ENCODE measurements at places on chromosomes 6 and 20.

- no peak for DNase-seq
Observed at GRCh38 chr20:22576733-22577514, 7.4 kb downstream of the FOXA2 start.

DNA sequence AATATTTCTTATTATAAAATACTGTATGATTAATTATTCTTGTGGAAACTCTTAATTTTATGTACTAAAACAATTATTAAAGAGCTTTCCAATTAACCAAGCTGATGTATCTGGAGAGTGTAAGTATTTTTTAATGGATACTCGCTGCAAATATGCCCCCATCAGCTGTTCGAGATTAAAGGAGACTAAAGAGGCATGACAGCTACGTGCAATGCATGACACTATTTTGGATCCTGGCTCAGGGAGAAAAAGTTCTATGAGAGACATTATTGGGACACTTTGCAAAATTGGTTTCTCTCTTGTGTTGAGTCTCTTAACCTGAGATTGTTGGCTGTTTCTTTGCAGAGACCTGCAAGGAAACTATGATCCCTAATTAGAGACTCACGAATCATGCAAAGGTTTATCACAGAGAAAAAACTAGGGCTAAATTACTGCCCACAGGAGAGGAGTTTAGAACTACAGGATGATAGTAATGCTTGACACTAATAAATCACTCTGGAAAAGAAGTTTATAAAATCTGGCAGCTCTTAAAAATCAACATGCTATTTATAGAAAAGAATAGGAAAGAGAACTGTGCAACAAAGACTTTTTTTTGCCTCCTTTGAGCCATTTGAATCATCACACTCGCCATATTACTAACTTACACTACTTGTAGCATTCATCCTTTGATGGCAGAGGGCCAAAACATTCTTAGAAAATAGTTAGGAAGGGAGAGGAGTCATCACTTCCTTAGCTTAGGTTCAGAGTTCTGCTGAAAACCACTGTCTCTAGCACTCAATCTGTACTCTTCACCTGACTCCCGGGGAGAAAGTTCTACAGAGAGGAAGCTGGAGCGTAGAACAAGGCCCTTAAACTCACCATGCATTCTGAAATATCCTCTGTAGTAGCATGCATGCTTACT is 25.3 kb downstream of the NRN1 start:
- DNase-seq = no peak

- no peak for DNase-seq
Observed at GRCh38 chr20:61436667-61437279, 184.7 kb downstream of the CDH4 start.

DNA sequence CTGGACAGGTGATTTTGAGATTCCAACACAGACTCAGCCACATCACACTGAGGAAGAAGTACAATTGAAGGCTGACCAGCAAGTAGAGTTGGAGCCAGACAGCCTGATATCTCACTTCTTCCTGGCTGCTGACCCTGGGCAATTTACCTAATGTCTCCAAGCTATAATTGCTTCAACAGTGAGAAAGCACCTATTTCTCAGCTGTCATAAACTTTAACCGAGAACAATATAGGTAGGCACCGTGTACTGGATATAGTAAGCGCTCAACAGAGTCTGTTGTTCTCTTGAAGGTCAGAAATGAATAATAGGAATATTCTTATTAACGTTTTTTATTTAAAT is 28.3 kb downstream of the STX7 start:
- DNase-seq = no peak

GRCh38 chr6:148749674-148750073 is 2.8 kb downstream of the UST start:
- DNase-seq = no peak

GRCh38 chr6:130933712-130934200 is 106.5 kb downstream of the SMLR1 start:
- DNase-seq = no peak

DNA sequence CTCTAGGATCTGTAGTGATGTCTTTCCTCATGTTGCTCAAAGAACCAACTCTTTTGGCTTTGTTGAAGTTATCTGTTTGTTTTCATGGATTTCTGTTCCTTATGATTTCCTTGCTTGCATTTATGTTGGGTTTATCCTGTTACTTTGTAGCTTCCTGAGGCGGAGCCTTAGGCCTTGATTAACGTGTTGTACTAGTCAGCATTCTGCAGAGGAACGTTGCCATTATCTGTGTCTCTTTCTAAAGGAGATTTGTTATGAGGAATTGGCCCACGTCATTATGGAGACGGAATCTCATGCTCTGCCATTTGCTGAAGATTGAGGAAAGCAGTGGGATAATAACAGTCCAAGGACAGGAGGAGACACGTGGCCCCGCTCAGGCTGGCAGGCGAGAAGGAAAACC is 29.9 kb downstream of the UCKL1 start:
- DNase-seq = no peak

DNA sequence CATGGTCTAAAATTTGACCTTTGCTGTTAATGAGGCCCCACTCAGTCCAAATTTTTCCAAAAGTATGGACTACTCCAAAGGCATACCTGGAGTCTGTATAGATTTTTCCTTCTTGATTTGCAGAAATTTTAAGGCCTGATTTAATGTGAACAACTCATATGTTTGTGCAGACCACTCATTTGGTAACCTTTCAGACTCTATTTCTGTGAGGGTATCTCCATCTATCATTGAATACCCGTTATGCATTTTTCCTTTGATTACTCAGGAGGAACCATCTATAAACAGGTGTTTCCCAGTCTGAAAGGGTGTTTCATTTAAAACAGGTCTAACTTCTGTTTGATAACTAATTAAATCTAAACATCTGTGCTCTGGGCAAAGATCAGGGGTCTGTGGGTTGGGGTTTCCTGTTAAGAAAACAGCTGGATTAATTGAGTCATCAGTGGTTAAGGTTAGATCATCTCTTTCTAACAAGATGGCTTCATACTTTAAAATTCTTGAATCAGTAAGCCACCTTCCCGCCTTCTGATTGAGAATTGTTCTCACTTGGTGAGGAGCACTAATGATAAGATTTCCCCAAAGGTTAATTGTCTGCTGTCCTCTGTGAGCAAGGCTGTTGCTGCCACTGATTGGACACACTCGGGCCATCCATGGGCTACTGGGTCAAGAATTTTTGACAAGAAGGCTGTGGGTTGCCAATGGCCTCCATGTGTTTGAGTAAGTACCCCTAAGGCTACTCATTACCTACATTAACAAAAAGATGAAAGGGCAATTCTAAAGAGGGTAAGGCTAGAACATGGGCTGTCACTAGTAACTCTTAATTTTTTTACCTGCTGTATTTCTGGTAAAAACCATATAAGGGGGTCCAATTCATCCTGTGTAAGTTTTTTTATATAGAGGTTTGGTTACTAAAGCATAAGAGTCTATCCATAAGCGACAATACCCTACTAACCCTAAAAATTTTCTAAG is 24.1 kb downstream of the HLA-B start:
- DNase-seq = peak; percentile 23

GRCh38 chr6:7021301-7021700 is 86.5 kb upstream of the RREB1 start:
- no peak for DNase-seq

DNA sequence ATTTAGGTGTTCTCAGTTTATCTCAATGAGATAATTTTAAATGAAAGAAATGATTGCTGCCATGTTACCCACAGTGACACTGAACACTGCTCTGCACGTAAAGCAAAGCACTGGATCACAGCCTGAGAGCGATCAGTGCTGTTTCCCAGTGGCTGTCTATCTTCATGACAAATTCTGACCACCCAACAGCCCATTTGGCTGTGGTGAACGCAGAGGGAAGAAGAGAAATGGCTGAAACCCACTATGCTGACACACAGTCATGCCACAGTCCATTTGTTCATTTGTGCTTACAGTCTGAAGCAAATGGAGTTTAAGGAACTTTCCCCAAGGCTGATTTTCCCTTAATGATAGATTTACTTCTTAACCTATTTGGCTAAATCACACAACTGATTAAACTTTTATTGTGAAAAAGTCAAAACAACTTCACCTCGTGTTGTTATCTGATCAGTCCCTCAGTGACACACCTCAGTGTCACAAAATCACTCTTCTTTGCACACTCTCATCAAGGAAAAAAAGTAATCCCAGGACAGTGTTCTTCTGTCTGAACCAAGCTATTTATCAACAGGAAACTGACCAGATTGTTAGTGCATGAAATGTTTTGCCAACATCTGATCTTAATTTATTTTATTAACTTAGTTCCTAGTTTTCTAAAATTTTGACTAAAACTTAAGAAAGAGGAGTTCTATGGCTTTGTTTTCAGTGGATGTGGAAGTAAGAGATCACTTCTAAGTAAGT is 225.1 kb downstream of the TBX18 start:
- DNase-seq = no peak

Data from GF-D8 (cell line).